Neural progenitor cell (in vitro differentiated cells): ENCODE measurements at places on chromosomes 4 and X.

- no peak for DNase-seq
These were observed 92.7 kb upstream of the PGRMC2 start for GRCh38 chr4:128380306-128380705.

DNA sequence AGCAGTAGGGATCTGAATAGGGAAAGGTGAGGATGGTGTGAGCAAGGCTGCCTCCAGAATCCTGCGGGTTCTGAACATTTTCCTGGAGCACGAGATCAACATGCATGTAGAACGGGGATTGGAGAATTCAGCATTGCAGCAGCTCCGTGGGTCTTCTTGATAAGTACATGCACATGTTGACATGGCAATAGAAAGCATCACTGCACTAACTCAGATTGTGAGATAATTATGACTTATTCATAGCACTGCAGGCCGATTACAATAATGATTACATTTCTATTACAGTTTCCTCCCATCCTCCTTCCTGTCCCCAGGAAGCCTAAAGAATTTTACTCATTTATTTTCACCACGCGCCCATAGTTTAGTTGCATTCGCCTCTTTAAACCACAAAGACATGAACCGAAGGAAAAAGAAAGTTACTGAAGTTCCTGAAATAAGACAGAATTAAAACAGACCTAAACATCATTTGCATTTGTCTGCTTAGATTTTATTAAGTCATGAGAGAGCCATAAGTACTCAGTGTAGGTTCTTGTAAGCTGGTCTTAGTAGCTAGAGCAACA, 61.3 kb upstream of the ARX start:
- no peak for DNase-seq

DNA sequence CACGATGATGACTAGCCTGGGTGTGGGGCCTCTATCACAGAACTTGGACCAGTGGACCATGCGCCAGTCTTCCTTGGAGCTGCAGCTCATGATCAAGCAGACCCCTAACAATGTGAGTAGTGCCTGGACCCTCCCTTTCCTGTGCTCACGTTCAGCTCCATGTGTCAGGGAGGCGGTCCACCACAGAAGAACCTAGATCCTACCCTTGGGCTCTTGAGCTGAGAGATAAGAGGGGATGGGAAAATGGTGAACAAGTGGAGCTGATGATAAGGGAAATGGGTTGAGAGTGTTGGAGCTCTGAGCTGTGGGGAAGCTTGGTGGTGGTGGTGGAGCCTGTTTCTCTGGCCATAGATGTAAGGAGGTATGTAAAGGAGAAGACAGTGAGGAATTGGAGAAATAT, 13.1 kb downstream of the MED12 start:
- DNase-seq: no peak

DNA sequence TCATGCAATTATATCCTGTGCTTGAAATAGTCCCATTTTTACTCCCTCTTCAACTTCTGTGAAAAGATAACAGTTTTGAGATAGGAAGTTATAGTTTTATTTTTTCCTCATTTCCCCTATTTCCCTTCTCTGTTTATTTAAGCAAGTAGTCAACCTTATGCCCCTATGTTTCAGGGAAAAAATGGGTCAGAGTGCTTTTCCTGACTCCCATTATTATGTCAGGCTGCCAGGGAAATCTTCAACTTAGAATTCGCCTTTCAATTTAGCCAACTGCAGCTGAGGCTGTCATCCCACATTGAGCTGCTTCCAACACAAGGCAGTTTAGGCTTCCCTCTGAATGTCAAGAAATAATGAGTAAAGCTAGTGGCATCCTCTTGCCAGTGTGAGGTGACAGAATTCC, 42.3 kb downstream of the NXT2 start:
- DNase-seq: no peak

- peak; percentile 71 for DNase-seq
These were observed 14.0 kb upstream of the ZCCHC18 start for GRCh38 chrX:104098151-104098808.

DNA sequence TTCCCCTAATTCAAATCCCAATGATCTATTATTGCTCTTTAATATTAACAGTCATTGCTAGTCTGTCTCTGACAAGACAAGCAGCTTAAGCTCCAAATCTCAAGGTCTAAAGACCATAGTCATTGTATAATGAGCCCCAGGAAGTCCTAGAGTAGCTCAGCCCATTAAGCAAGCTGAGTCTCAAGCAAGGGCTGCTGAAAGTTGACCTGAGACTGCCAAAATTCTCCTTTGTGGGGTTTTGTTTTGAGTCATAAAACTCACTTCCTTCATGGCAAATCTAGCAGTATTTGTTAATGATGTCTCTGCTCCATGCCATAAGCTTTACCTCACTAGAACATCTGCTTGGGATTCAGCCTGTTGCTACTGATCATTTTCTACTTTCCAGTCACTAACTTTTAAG, 313.2 kb downstream of the ANTXR2 start:
- no peak for DNase-seq
